ENCODE measurements at places on chromosomes 3 and 15.

DNA sequence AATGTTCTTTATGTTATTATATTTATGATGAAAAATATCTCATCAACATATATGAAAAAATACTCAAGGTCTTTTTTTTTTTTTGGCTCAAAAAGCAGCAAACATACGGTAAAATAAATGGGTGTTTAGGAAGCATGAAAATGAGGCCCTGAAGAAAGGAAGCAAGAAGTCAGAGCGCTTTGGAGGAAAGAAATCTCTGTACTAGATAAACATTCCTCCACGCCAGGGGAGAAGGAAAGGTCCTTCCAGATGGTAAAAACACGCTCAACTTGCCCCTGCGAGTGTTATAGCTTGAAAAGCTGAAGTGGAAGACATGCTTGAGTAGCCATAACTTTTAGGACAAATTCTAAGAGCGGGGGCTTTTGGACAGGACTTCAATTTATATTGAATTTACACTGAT lies 52.9 kb downstream of the FEM1B start:
- DNase-seq: no peak

DNA sequence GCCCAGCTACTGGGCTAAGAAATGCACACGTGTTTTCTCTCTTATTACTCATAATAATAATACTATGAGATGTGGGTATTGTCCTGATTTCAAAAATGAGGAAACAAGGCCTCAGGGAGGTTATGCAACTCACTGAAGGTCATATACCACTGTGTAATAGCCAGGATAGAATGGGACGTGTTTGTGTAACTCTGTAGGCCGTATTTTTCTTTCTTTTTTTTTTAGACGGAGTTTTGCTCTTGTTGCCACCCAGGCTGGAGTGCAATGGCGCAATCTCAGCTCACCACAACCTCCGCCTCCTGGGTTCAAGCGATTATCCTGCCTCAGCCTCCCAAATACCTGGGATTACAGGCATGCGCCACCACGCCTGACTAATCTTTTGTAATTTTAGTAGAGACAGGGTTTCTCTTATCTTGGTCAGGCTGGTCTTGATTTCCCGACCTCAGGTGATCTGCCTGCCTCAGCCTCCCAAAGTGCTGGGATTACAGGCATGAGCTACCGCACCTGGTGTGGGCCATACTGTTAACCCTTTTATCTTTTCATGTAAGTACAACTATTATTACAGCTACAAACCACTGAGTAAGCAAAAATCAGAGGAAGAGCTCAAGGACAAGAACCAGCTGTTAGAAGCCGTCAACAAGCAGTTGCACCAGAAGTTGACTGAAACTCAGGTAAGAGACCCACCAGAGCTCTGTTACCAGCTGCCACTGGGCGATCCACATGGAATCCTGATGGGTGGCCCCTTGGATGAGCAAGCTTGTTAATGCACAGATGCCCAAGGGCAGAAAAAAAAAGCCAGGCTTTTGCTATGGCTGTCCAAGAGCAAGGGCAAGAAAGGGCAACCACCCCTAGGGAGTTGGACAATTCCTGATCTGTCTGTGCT lies 6.7 kb downstream of the KNSTRN start:
- no peak for DNase-seq

DNA sequence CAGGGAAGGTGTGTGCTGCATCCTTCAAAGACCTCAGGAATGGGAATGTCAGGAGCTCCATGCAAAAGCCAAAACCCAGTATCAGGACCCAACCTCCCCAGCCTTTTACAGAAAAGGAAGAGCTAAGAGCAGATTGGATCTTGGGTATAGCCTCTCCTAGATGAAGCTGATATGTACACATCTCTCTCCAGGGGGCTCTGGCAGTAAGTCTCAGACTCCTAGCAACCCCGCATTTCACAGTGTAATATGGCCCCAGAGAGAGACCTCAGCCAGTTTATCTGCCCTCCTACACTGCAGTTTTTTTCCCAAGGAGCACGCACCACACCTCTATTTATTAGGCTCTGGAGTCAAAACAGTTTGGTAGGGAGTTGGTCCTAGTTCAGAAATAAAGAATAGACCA lies 88.2 kb downstream of the RBPMS2 start:
- no peak for DNase-seq

GRCh38 chr15:59611276-59612260 lies at the start of gene GCNT3:
Gene GCNT3, plus strand, starts transcription at chr15:59611783. Its CDS starts 6,456 bp downstream, at chr15:59618239.
- peak; percentile 18 for DNase-seq

- no peak for DNase-seq
Measured at GRCh38 chr3:16373341-16373946, 108.4 kb downstream of the OXNAD1 start.

DNA sequence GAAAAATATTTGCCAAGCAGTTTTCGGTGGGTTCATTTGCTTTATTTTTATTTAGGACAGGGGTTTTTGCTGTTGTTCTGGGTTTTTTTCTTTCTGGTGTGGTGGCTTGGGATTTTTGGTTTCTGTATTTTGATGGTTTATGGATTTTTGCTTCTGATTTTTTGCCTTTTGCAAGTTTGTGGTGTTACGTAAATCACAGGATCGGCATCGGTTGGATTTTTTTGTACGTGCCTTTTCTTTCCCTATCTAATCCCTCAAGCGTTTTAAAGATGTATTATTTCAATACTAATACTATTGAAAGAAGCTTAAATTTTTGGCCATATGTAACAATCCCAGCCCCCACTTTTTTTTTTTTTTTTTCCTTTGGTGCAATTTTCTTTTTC lies 782 bp upstream of the BCL6 start:
- no peak for DNase-seq

- DNase-seq: no peak
Measured at GRCh38 chr15:70362350-70362749, 264.6 kb upstream of the TLE3 start.

GRCh38 chr3:23055733-23056376 lies 147.3 kb upstream of the UBE2E2 start:
- no peak for DNase-seq

DNA sequence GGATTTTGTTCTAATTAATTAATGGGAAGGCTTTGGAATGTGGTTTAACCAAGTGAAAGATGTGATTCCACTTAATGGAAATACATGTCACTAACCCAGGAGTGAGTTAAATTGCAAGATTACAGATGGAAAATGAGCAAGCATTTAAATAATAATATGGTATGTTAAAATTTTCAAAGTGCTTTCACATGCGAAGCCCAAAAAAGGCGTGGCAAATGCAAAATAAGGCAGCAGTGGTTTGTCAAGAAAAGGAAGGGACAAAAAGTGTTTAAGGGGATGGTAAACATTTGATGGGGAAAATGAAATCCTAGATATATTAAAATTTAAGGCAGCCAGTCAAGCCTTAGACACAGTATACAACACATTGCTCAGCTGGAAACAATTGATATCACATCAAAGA lies 2.9 kb downstream of the TICRR start:
- no peak for DNase-seq

- peak; percentile 75 for DNase-seq
Measured at GRCh38 chr3:133663569-133664313, 2.0 kb upstream of the TOPBP1 start.

DNA sequence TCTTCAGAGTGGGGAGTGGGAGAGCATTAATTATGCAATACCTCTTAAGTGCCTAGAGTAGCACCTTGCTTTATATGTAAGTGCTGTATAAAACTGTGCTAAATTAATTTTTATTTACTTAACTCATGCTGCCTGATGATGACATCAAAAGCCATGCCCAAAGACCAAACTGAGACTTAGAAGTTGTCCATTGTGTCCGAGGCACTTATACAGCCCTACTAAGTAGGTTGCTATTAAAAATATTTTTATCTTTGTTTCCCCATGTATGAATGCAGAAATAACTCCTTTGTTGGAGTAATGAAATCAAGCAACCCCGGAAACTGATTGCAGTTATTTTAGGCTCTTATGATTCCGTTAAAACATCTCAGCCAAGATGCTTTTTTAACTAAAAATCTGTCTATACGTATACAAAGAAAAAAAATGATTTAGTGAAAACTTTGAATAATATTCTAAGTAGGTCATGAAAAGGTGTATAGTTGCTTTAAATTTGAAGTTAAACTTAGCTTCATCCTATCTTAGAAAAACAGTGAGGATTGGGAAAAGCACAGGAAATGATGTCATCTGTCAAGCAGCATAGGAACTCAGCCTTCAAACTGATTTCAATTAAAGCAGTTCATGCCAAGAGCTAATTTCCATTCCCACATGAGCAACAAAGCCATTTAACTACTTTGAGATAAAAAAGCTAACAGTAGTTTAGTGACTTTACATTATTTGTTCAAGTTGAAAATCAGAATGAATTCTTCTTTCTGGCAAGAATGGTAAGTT lies 43.0 kb downstream of the FBN1 start:
- DNase-seq: no peak

DNA sequence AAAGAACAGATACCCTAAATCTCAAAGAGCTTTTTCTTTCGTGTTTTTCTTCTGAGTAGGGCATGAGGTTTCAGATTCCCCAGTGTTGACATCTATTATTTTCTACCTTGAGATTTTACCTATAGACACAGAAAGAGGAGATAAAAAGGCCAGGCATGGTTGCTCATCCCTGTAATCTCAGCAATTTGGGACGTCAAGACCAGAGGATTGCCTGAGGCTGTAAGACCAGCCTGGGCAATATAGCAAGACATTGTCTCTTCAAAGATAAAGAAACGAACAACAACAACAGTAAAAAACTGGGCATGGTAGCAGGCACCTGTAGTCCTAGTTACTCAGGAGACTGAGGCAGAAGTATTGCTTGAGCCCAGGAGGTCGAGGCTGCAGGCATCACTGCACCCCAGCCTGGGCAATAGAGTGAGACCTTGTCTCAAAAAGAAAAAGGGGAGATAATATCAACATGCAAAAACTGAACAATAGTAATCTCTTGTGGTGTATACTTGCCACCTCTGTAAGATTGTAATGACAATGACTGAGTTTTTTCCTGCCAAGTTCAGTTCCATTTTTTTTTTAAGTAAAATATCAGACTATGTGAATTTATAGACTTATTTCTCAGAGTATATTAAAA lies 71.3 kb downstream of the MBNL1 start:
- no peak for DNase-seq

GRCh38 chr15:68885070-68885469 lies 45.3 kb upstream of the SPESP1 start:
- no peak for DNase-seq

DNA sequence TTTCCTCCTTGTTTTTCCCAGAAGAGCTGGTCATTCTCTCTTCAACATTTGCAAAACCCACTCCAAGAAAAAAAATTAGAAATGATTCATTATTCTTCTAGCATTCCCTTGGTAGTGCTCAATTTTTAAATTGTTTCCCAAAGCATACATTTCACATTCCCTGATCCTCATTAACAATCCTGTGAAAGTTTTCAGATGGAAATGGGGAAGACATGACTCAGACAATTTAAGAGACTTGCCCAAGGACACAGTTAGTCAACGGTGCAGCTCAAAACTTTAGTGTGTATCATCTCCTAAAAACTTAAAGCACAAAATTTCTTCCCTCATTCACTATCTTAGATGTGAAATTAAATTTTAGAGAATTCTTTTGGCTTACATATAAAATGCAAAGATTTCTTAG lies 17.1 kb upstream of the ABI3BP start:
- DNase-seq: no peak

DNA sequence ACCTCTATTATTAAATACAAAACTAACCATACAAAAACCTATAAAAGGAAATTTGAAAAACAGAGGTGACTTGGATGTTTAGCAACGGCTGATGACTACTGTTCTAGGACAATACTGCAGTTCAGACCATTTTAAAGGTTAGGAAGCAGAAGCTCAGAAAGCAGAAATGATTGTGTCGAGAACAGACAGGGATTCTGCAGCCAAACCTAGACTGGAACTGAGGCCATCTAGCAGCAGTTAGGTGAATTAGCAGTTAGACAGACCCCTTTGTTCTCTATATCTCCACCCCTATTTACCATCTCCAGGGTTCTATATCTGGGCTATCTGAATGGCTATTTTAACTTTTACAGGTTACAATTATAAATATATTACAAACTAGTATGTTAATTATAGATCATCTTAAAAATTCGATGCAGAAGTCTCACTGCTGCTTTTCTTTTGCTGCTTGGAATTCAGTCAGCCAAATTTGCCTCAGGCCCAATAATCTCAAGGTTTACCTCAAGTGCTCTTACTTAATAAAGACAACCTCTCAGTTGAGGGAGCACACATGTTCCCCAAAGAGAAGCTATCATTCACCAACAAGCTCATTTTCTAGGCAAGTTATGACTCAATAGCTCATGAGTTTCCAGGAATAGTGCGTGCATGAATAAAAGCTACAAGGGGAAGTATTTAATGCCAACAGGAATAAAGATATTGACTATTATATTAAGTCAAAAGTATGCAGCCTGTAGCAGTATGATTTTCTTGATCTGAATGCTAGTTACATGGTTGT lies 9.3 kb upstream of the IL1RAP start:
- DNase-seq: no peak

DNA sequence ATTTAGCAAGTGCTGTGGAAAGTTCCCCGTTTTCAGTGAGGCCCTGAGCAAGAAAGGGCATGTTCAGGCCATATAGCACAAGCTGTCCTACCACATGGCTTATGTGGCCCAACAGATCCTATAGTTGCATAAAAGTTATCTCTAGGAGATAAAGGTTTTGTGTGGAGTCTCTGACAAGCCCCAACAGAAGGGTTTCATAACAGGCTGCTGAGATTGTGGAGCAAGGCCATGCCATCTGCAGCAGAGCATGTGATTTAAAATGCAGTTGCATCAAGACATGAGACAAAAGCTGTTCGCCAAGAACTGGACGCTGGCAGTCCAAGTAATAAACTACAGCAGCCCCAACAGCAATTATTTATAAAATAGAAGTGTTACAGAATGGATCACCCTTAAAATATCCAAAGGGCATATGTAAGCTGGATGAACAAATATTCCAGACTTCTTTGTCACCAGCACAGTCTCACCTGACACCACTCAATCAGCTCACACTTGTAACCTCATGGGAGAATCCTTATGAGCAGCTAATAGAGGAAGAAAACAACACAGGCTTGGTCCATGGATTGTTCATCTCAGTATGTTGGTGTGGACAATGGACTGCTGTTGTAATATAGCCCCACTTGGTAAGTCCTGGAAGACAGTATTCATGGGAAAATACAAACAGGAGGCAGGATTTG lies 14.4 kb upstream of the CLDN1 start:
- DNase-seq: no peak

GRCh38 chr3:37174532-37175126 lies at the start of gene LRRFIP2:
Gene LRRFIP2, minus strand, starts transcription at chr3:37174582. Its CDS starts 25,599 bp downstream, at chr3:37148983.
- peak; percentile 28 for DNase-seq

Data from NCI-H526 (cell line).